Activated CD8-positive, alpha-beta memory T cell treated with anti-CD3 and anti-CD28 coated beads for 1 hour (primary cell): ENCODE measurements at places on chromosomes 6 and 20.

DNA sequence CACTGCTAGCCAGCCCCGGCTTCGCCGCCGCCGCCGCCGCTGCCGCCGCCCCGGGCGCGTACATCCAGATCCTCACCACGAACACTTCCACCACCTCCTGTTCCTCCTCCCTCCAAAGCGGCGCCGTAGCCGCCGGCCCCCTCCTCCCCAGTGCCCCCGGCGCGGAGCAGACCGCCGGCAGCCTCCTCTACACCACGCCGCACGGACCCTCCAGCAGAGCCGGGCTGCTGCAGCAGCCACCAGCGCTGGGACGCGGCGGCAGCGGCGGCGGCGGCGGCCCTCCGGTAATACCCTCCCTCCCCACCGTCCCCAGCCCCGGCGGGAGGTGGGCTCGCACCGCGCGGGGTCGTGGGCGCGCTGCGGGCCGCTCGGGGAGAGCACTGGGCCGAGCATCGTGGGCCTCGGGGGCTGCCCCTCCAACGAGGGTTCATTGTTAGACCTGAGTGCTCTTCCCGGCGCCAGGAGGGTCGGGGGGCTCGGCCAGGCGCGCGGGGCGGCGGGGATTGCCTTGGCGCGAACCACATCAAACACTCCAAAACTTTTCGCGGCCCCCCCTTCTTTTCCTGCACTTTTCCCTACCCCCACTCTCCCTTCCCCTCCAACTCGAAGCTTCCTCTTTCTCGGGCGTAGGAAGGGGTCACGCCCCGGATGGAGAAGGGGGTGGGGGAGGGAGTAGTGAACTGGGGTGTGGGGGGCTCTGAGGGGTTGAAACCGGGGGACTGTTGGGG is 827 bp downstream of the E2F3 start:
- peak; percentile 13 for DNase-seq

- no peak for DNase-seq
These were observed 53.0 kb downstream of the LINC00237 start for GRCh38 chr20:21053002-21053762.

DNA sequence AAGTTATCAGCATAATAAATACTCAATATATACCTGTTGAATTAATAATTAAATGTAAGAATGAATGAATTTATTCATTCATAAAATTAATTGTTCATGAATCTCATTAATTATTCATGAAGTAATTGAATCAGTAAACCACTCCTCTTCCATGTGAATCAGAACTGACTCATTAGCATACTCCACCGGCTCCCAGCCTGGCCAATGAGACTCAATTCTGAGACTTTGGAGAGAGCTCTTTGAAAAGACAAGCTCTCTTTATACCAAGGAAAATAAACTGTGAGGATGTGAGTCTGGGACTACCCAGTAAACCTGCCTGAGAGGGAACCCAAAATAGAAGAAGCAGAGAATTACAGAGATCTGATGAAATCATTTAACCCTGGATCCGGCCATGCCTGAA is 8.4 kb upstream of the SLC2A10 start:
- DNase-seq = no peak

DNA sequence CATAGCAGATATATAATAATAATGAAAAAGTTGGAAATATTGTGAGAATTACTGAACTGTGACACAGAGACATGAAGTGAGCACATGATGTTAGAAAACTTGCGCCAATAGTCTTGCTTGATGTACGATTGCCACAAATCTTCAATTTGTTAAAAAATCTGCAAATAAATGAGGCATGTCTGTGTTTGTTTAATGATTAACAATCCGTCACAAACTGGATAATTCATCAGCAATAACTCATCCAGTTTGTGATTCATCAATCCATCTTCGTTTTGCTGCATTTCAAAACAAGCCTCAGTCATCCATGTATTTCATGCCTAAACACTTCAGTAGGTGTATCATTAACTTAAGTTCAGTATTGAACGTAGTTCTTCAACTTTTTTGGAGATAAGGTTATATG is 25.5 kb upstream of the SMIM26 start:
- no peak for DNase-seq

DNA sequence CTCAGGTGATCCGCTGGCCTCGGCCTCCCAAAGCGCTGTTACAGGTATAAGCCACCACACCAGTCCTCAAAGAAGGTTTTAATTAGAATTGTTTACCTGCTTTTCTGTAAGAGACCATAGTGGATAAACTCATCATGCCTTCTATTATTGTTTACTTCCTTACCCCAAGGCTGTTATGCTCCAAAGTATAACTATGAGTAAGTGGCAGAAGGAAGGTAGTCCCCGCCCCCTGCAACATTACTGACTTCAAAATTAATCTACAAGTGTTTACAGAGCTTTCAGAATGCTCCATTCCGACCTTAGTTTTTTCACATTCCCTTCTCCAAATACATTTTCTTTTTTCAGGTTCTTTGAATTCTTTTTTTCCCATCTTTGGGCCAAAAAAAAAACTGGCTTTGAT is 480.5 kb upstream of the NOX3 start:
- DNase-seq = no peak

GRCh38 chr6:139853302-139853992 is 479.0 kb upstream of the CITED2 start:
- no peak for DNase-seq

DNA sequence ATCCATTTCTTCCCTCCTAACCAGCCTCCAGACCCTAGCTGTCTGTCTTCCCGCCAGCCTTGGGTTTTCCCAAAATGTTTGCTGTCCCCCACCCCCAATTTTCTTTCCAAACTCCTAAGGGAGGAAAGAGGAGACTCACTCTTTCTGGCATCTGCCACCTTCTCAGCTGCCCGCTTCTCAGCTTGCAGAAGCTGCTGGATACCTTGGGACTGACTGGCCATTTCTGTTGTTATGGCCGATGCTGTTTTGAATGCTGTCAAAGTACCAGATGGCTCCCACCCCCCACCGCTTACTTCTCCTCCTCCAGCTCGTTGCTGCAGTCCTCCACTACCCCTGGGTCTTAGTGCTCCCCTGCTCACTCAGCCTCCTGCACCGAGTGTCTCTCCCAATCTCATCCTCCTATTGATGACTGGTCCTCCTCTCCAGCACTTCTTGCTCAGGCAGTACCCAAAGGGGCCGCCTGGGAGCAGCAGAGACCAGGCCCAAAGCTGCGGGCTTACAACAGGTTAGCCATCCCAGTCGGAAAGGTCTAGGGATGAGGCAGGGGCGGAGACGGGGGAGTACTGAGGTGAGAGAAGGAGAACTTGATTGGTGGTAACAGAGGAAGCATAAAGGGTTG is at the start of gene ATP6V1G2:
Gene ATP6V1G2, minus strand, starts transcription at position 270 of the 619 bp plus-strand sequence. Its CDS starts 49 bp downstream, at position 221.
- DNase-seq = peak; percentile 72

GRCh38 chr6:108521616-108522107 is 39.1 kb upstream of the FOXO3 start:
- DNase-seq = no peak

- no peak for DNase-seq
These were observed 56.8 kb downstream of the PREP start for GRCh38 chr6:105346052-105346451.

GRCh38 chr20:22692119-22692475 is 107.7 kb upstream of the FOXA2 start:
- no peak for DNase-seq

DNA sequence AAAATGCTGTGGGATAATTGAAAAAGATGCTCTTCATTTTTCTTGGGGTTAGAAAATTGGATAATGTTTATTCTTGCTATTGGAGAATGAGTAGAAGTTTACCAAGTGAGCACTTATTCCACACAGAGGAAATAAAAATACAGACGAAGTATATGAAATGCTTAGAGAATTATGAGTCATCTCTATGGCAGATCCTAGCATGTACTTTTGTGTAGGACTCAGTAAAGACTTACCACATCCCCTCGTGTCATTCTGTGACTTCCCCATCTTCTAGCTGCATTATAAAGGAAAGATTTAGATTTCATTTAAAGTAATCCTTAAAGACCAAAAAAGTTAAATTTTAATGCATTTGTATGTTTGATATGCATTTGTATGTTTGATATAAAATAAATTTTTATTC is 685.6 kb downstream of the TBC1D32 start:
- no peak for DNase-seq

- DNase-seq = no peak
These were observed 11.5 kb downstream of the LPIN3 start for GRCh38 chr20:41352106-41352505.

GRCh38 chr6:119938752-119939151 is 589.2 kb upstream of the MAN1A1 start:
- DNase-seq = no peak

DNA sequence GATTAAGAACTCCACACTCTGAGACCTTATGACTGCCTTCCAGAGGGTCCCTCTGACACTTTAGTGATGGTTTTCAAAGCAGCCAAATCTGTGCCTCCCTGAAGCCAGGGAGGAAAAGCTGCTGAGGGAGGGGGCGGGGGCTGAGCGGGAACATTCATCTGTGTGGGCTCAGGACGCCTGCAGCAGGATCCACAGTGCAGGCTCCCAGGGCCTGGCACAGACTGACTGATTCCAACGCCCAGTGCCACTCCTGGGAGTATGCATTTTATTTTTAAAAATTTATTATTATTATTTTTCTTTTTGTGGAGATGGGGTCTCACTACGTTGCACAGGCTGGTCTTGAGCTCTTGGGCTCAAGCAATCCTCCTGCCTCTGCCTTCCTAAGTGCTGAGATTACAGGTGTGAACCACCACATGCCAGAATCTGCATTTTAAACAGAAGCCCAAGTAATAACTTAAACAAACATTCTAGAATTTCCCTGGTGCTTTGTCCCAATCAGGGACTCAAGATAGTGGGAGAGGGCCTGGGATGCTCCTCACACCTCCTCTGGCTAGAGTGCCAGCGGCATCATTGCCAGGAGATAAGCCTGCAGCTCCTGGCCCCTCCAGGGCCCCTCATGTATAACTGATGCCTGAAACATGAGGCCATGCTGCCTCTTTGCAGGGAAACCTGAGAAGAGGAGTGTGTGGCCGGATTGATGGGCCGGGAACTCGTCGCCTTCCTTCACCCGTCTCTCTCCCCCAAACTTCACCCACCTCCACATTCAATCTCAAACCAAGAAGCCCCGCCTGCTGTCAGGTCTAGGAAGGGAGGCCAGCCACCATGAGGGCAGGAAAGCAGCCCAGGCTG is 438 bp upstream of the TMC2 start:
- DNase-seq = no peak

GRCh38 chr20:45053430-45054351 is 47.2 kb downstream of the KCNS1 start:
- DNase-seq = no peak

- DNase-seq = no peak
These were observed 96.9 kb downstream of the UBE3D start for GRCh38 chr6:82968708-82969107.

DNA sequence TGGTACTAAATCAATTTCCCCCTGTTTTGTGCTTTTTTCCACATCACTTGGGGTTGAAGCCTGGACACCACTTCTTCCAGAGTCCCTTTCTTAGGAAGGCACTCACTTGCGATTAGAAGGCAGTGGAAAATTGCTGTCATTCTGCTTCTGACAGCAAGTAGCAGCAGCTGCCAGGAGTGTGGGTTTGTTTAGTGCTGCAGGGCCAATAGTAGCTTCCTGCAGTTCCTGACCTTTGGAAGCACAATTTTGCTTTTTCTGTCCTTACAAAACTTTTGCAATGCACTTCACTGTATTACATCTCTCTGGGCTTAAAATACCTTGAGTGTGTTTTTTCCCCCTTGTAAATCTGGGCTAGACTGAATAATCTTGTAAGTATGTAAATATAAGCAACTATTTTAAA is 12.5 kb upstream of the HLA-DRA start:
- DNase-seq = no peak

- no peak for DNase-seq
These were observed 39.5 kb downstream of the AHI1 start for GRCh38 chr6:135458051-135458450.

GRCh38 chr6:31884528-31885035 is 5.8 kb upstream of the SLC44A4 start:
- DNase-seq = no peak

DNA sequence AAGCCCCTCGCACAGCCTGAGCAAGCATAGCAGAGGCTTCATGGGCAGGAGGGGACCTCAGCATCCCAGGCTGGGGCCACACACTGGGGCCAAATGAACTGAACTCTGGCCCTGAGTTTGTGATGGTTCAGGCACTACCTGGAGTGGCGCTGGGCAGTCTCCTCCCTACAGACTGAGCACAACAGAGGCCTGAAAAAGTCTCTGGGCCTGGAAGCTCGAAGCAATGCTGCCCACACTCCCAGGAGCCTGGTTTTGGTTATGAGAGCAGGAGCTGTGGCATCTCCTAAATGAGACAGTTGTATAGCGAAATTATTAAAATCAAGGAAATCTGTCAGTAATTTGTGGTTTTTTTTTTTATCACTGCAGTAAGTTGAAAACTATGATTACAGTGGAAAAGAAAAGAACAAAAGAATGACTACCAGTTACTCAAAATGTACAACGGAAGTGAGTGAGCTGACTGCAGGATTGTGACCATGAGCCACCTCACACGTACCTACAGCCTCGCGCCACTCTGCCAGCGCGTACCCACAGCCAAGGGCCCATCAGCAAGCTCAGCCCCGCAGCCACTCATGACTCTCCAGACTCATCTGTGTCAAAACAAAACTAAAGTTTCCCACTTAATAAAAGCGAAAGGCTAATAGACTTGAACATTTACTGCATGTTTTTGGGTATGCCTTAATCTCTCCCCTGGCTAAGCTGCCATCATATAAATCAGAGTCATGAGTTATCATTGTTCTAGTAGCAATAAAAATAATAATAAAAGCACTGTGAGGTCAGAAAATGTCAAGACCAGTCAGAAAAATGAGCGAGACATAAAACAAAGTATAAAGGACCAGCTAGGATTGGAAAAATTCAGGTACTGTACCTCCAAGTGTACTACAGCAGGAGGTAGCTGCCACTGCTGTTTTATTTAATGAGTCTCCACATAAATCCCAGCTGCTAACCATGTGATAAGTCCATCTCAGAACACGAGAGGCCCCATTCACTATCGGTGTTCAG is 177.0 kb downstream of the FOXC1 start:
- DNase-seq = no peak

DNA sequence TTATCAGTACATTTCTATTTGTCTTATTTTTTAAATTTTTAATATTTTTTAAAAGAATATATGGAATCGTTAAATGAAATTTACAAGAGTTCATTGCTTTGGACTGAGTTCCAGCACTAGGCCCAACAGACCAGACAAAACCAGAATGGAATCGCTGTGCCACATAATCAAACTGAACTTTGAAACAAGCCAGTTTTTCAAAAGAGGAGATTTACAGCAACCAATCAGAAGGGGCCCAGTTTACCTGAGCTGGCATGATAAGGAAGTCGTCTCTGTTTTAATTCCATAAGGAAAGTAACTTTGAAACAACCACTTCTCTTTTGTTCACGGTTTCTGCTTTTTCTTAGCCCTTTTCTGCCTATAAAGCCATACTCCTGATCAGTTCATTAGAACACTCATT is 293.6 kb upstream of the FLRT3 start:
- no peak for DNase-seq

DNA sequence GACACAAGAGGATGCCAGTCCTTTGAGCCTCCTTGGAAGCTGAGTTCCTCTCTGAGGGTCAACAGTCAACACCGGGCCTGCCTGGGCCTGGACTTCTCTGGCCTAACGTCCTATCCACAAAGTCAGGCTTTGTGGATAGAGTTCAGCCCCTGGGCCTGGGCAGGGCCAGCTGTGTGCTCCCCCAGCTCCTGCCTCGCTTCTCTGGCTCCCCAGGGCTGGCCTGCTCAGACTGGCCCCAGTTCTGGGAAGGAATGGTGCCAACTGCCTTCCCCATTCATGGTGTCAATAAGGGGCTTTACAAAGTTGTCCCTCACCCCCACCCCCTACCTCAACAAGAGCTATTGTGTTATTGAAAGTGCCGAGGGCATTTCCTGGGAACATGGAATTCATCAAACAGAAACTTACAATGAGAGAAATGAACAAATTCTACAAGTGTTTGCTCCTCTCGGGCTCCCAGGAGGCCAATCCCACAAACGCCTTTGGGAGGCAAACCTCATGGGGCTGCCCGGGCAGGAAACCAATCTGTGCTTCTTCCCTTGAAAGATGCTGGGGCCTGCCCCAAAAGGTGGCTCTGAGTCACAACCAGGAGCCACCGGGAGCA is 26.5 kb upstream of the PPP1R14C start:
- no peak for DNase-seq
